Stimulated activated CD4-positive, alpha-beta T cell treated with anti-CD3 and anti-CD28 coated beads, Interleukin-2, amount 100 ng/mL, for 48 hours (primary cell): ENCODE measurements at places on chromosomes 5 and 9.
A peak's percentile ranks its signal among the peaks of the same experiment; 100 is the strongest.

DNA sequence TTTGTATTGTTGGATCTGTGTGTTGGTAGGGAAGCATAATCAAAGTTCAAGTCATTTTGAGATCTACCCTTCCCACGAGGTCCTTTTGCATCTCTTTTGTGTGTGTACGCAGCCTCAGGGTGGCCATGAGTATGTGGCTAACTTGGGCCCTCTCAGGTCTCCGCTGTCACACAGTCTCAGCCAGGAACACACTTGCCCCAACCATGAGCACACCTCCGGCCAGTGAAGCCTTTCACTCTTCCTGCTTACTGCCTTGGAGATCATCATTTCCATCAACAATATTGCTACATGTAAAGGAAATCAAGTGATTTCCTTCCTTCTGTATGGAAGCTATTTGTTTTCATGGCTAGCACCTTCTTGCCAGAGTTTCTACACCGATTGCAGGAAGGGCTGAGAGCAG lies 13.9 kb downstream of the ZNF346 start:
- no peak for DNase-seq

GRCh38 chr5:43027054-43027785 lies 12.9 kb downstream of the ANXA2R start:
- DNase-seq = no peak

GRCh38 chr9:131049829-131050715 lies 41.1 kb downstream of the LAMC3 start:
- DNase-seq = no peak

GRCh38 chr9:35801328-35802128 lies 10.1 kb downstream of the NPR2 start:
- no peak for DNase-seq

DNA sequence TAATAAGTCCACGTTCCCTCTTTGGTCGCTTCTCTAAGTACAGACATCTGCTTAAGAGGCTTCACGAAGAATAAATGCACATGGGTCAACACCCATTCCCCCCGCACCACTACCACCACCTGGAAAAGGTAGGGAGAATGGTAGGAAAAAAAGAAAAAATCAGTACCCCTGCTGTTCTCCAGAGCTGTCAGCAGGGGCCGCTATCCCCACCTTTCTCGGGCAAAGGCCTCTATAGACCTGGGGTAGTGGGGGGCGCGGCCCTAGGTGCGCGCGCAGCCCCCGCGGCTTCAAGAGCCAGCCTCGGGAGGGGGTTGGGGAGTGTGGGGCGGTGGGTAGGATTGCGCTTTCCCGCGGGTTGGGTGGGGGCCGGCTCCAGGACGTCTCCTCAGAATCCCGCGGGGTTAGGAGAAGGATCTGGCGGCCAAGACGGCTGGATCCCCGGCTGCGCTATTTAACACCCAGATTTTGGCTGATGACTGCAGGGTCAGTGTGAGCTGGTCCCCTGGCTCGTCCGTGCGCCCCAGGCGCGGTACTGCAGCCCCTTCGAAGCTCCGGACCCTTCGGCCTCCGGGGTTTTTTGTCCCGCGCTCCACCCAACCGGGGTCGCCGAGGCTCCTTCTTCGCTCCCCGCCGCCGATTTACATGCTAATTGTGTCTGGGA lies 1.6 kb upstream of the SEMA6A start:
- no peak for DNase-seq

DNA sequence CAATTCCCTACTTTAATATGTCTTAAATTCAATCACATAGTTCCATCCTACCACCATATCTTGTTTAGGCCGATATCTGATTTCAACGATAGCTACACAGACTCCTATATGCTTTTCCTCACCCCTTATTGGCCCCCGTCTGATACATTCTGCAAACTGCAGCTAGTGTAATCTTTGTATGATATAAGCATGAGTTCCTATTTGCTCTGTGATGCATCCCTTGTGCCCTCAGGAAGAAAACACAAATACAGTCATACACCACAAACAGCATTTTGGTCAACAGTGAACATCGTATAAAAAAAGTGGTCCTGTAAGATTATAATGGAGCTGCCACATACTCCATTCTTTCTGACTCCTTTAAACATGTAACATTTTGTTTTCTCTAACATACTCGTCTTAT lies 837.8 kb upstream of the CDH6 start:
- no peak for DNase-seq

DNA sequence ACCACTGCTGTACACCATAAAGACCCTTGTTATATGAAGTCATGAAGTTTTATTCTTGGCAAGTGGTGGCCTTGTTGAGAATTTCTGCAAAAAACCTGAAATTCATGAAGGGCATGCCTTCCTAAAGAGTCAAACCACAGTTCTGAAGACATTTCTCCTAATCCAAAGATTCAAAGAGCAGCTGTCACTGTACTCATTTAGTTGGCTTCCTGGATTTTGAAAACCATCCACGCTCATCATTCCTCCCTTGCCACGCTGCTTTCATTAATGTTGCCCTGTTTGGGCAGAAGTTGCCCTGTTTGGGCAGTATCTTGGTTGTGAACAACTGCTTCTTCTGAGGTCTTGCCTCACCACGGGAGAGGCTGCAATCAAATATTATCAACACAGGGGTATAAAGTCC lies 560.3 kb upstream of the TLE4 start:
- no peak for DNase-seq

DNA sequence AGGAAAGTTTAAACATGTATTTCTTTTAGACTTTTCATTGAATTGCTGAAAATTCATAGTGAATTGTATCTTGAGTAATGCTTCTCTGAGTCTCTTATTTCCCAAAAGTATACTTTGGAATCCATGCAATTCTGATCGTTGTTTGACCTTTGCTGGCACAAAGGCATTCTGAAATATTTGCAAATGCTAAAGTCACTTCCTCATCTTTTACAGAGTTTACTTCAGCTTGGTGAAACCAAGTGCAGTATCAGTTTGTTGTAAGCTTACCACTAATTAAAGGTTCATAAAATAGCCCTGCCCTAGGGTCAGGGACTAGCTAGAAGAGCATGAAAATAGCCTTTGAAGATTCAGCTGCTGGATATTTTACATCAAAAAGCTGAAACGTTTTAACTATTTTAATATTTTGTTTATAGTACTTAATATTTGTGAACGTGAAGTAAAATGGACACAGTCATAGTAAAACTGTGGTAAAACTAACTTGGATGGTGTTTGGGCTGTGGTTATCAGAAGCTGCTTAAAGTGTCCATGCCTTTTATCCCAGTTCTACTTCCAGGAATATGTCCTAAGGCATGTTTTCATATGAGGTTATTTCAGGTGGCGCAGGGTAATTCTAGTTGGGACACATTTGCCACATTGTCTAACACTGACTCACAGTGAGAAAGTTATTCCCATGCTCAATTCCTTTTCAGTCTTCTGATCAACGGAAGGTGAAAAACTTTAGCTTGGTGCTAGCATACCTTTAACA lies 45.3 kb downstream of the SLC22A5 start:
- DNase-seq = no peak

GRCh38 chr9:7185612-7186011 lies 427.8 kb downstream of the KDM4C start:
- no peak for DNase-seq

DNA sequence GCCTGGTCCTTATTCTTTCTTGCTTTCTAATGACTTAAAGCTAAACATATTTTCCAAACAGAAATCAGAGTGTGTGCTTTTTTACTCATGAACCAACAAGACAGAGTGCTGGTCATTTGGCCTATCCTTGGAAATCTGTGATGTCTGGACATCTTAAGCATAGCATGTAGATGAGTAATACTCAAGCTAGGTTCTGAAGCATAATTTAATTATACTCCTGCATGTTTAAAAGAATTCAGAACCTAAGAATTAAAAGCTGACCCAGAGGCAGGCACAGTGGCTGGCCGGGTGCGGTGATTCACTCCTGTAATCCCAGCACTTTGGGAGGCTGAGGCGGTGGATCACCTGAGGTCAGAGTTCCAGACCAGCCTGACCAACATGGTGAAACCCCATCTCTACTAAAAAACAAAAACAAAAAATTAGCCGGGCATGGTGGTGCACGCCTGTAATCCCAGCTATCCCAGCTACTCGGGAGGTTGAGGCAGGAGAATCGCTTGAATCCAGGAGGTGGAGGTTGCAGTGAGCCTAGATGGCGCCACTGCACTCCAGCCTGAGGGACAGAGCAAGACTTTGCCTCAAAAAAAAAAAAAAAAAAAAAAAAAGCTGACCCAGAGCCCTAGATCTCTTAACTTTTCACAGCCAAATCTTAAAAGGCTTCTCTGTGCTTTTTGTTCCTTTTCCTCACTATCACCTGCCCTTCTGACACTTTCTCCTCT lies 16.2 kb upstream of the TJP2 start:
- peak; percentile 15 for DNase-seq

GRCh38 chr9:81420024-81420423 lies 269.3 kb downstream of the TLE1 start:
- no peak for DNase-seq
